Activated naive CD4-positive, alpha-beta T cell treated with Interleukin-2 at 50 U/mL for 16 hours (primary cell): ENCODE measurements at places on chromosomes 7 and 10.

- DNase-seq: no peak
Observed at GRCh38 chr7:151107882-151108281, 21.6 kb downstream of the AGAP3 start.

DNA sequence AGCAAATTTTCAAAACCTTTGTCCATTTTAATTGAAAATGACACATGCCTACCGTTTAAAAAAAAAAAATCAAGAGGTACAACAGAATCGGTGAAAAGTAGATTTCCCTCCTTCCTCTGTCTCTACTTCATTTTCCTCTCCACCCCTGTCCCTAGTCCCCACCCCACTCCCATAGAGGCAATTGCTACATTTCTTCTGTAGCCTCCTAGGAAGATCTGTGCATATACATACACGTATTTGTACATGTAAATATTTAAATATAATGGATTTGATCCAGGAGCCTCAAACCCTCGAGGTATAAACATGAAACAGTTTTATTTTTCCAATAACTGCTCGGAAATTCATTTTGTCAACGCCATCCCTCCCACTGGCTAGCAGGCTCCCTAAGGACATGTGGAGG lies 14.1 kb upstream of the SLC29A3 start:
- DNase-seq: no peak

DNA sequence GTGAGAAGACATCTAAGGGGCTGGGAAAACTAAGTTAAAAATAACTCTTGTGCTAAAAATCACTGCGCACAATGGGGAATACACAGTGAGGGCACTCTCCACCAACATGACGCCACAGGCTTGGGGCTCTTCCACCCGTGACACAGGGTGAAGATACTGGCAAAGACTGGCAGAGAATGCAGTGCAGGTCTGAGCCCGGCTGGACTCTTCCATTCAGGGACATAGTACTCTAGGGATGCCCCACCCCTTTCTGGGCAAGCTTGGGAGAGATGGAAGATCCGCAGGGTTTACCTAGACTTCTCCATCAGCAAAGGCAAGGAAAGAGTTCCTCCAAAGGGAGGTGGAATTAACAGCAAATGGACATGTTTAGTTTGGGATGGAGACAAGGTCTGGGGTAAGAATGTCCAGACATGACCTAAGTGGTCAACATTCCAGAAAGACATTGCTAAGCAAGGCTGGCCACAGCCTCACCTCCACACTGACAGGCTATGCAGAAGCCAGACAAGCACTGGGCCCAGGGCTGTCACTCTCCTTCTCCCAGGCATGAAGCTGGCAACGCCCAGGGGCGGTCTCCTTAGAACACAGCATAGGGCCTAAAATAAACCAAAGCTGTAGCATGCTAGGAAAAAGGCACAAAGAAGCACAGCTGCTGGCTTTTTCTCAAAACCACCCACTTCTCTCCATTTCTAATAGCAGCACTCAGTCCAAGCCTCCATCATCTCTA lies 28.1 kb downstream of the XPNPEP1 start:
- DNase-seq: no peak

GRCh38 chr10:86366902-86367151 lies 232 bp upstream of the GRID1 start:
- no peak for DNase-seq

GRCh38 chr10:76257816-76258215 lies 826.4 kb downstream of the LRMDA start:
- no peak for DNase-seq
